PC-3 (cell line): ENCODE measurements at places on chromosomes 3 and 15. TPM values are rescaled to one million over a fixed set of nuclear protein-coding genes. Genes with fewer than 3 reads are reported as not detected.

The NR1I2 gene
- total RNA-seq, result 0.04 TPM in 1 of 2 replicates, not detected in the other

- H3K36me3 ChIP-seq, result no peaks in the 10 kb centered on the region
- H3K27ac ChIP-seq, result no peak overlapping the region
- no peaks in the 10 kb centered on the region for H3K27me3 ChIP-seq
- H3K4me1 ChIP-seq, result no peaks in the 10 kb centered on the region
These were observed 44.8 kb downstream of the CEMIP start for GRCh38 chr15:80823995-80824394.

- no peaks in the 10 kb centered on the region for H3K27me3 ChIP-seq
- DNase-seq, result peak; percentile 80
- H3K4me3 ChIP-seq, result no peak overlapping the region
- no peaks in the 10 kb centered on the region for H3K4me1 ChIP-seq
These were observed 64.5 kb downstream of the KLHL25 start for GRCh38 chr15:85730001-85730820.

DNA sequence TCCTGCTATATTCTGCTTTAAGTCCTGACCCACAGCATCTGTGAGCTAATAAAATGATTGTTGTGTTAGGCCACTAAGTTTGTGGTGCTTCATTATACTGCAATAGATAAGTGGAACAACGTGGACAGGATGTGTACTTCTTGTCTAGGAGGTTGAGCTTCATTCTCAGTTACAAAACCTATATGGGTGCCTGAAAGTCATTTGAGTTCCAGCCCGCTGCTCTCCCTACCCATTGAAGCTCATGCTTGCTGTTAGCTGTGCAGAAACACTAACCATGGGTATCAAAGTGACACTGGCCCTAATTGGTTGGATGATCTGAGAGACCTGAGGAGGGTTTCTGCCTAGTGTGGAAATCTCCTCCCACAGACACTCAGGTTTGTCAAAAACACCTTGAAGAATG, 357.2 kb downstream of the PDCD6IP start:
- no peak overlapping the region for H3K27ac ChIP-seq
- H3K4me3 ChIP-seq, result no peak overlapping the region
- H3K4me1 ChIP-seq, result no peaks in the 10 kb centered on the region
- H3K36me3 ChIP-seq, result no peaks in the 10 kb centered on the region

The CCDC33 gene
- total RNA-seq, result 0.77 TPM in 1 of 2 replicates, not detected in the other

DNA sequence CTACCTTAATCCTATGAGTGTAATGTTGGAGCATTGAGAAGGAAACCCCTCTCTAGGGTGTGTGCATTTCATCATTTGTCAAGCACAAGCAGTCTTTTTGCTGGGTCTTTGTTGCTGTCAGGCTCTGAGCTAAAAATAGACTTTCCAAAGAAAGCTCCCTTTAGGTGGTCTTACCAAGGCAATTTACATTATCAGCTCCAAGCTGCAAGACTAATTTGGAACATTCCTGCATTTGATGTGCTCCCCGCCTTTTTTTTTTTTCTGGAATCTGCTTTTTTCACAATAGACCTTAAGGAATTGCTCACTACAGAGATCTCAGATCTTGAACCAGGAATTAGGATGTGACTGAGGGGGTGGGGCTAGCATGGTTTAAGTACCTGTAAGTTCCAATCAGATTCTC, 60.6 kb upstream of the STAC start:
- no peak overlapping the region for H3K27ac ChIP-seq
- H3K27me3 ChIP-seq, result no peaks in the 10 kb centered on the region
- no peak overlapping the region for H3K4me3 ChIP-seq
- H3K4me1 ChIP-seq, result no peaks in the 10 kb centered on the region

The VIPR1 gene
- 3.7 and 7.0 TPM in 2 replicates for total RNA-seq

The NANOGP8 gene
- not detected in 2 replicates for total RNA-seq

DNA sequence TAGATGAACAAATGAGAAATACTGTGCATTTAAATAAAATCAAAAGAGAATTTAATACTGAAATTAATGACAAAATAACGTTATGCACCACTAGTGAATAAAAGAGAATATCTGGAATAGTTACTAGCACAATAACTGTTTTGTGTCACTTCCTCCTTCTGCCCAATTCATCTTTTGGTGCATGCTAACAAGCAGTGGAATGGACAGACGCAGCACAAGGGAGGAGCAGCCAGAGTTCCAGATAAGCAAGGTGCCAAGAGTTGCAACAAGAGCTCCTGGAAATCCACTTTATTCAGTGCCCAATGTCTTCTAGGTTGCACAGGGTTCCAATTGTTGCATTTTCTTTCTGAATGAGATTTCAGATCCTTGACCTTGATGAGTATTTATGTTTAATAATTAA, 66.5 kb upstream of the PLXND1 start:
- H3K36me3 ChIP-seq, result peaks cover 2% of the 10 kb centered on the region; the same call in 1 of the 2 replicates
- no peaks in the 10 kb centered on the region for H3K27me3 ChIP-seq
- DNase-seq, result no peak
- no peak overlapping the region for H3K27ac ChIP-seq
- peaks cover 12% of the 10 kb centered on the region for H3K4me1 ChIP-seq
- H3K4me3 ChIP-seq, result no peak overlapping the region

GRCh38 chr3:37030588-37030987, 37.3 kb downstream of the MLH1 start:
- peaks cover 69% of the 10 kb centered on the region for H3K36me3 ChIP-seq
- no peaks in the 10 kb centered on the region for H3K27me3 ChIP-seq
- no peak overlapping the region for H3K4me3 ChIP-seq
- no peak overlapping the region for H3K27ac ChIP-seq

The LIPC gene
- total RNA-seq, result not detected in 2 replicates

DNA sequence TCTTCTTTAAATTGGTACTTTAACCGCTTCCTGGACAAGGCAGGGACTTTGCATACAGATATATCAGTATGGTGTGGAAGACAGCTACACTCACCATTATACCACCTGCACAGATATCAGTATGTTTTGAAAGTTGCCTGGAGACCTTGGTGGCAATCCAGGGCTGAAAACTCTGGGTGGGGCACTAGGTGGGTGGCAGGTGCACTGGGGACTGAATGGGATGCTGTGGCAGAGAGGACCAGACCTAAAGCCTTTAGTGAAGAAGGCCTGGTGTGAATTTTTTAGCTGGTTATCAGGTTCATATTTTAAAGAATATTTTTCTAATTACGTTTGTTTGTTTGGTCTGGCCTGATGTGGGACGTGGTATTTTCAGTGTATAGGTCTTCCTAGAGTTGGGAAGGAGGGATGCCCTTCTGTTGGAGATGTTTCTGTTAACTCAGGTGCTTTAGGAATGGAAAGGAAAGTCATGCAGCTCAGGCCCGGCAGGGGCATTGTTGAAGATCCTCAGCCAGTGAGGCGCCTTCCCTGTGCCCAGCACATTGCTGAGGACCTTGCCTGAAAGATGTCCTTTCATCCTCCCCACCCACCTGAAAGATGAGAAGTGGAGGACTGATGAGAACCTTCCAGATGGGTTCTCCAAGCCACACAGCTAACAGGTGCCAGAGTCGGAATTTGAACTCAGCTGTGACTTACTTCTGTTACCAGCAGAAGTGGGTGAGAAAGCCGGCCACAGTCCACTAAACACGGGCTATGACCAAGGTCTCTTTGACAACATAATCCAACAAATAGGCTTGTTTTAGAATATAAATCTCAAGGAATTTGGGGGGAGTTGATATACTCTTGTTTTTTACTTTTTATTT, 77.3 kb downstream of the APBA2 start:
- no peak overlapping the region for H3K4me3 ChIP-seq
- no peak overlapping the region for H3K27ac ChIP-seq
- no peaks in the 10 kb centered on the region for H3K36me3 ChIP-seq
- no peaks in the 10 kb centered on the region for H3K27me3 ChIP-seq

DNA sequence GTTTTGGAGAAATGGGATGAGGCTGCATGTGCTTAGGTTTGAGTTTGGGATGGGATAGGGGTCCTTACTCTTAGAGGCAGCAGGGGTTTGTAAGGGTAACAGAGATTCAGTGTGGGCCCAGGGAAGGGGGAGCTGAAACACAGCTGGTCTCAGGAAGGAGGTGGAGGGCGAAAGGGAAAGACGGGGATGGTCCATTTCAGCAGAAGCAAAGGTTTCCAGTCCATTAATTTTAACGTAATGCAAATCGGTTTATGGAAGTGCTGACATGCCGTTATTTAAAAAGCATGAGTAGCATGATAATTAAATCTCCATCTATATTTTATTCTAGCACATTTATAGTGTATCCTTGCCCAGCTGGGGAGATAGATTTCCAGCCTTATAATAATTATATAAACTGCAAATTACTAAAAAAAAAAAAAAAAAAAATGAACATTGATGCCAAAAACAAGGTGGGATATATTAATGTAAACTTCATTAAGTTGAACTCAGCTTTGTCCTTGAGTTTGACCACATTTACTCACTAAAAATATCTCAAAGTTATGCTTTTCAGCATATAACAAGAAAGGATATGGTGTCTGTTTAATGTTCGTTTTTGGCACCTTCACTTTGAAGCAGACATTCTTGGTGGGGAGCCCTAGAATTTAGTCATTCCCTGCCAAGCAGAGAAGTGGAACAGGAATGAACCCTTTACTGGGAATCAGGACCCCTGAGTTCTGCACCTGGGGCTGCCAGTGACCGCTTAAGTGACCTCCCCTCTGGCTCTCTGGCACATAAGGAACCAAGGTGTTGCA, 234.7 kb downstream of the THSD4 start:
- H3K27me3 ChIP-seq, result no peaks in the 10 kb centered on the region
- peaks cover under 1% of the 10 kb centered on the region; the same call in 1 of the 2 replicates for H3K36me3 ChIP-seq
- H3K27ac ChIP-seq, result no peak overlapping the region
- peaks cover 11% of the 10 kb centered on the region for H3K4me1 ChIP-seq
- no peak for DNase-seq

The SLC12A1 gene
- not detected in 2 replicates for total RNA-seq

DNA sequence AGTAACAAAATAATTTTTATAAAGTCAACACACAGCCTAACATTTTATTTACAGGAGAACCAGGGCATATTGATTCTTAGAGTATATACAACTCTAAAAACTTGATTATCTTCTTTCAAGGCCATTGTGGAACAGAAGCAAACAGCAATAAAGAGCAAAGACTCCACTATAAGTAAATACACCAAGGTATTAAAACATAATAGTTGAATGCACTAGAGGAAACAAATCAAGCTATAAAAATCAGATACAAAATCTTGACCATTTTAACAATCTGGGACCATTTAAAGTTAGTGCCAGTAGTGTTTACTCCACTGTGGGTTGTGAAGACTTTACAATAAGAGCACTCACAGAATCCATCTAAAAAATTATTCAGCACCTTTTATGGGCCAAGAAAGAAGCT, 323.6 kb downstream of the AGBL1 start:
- no peaks in the 10 kb centered on the region for H3K4me1 ChIP-seq
- H3K27me3 ChIP-seq, result no peaks in the 10 kb centered on the region
- no peak for DNase-seq
- H3K36me3 ChIP-seq, result no peaks in the 10 kb centered on the region; the same call in 1 of the 2 replicates

DNA sequence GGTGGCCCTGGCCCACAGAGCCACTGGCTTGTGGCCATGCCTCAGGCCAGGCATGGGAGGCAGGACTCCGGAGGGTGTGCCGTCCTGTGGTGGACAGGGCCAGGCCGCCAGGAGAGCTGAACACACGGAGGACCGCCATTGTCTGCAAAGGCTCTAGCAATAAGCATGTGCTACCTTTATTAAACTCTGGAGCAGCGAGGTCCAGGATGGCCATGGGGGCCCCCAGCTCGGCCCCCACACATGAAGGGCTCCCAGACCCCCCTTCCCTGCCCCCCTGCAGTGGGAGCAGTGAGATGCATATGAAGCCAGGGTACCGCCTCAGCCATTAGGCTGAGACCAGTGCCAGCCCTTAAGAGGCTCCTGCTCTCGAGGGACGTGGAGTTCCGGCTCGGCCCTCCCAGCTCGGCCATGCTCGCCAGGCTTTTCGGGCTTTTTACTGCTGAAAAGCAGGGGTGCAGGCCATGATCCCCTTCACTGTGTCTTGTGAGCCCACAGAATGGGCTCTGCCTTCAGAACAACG, 2.7 kb downstream of the AMIGO3 start:
- peaks cover 3% of the 10 kb centered on the region; the same call in 1 of the 2 replicates for H3K4me1 ChIP-seq
- H3K27ac ChIP-seq, result no peak overlapping the region
- H3K4me3 ChIP-seq, result no peak overlapping the region
- peaks cover 6% of the 10 kb centered on the region; the same call in 1 of the 2 replicates for H3K36me3 ChIP-seq
- no peak for DNase-seq

DNA sequence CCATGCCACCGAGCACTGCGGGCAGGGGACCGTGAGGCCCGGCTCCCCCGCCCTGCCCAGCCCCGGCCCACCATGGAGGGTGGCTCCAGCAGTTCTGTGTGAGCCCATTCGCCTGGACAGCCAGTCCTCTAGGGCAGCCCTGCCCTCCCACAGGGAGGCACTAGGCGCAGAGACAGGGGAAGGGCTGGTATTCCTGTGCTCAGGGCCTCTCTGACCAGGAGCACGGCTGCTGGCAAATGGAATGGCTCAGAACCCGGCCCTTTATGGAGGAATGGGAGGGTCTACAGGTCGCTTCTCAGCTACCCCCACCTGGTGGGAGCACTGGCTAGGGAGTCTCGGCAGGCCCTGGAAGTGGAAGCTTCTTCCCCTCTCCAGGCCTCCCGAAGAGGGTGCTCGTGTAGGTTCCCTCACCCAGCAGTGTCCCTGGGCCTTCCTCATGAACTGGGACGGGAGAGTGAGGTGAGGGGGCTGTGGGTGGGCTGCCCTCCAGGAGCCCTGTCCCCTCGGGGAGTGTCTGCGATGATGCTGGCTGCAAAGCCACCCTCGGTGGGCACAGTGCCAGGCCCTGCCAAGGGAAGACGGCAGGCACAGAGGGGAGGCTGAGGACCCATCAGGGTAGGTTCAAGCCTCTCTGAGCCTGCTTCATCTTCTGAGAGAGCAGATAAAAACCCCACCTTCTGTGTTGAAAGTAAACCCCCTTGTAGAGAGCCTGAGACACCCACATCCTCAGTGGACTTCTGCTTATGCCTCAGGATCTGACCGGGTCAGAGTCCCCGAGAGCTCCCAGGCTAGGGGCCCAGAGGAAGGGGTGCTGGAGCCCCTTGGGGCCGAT, 1.5 kb downstream of the MELTF start:
- no peak for DNase-seq
- H3K36me3 ChIP-seq, result peaks cover 4% of the 10 kb centered on the region; the same call in 1 of the 2 replicates
- peak overlapping the region; percentile 87 for H3K4me3 ChIP-seq
- peaks cover 41% of the 10 kb centered on the region for H3K4me1 ChIP-seq

DNA sequence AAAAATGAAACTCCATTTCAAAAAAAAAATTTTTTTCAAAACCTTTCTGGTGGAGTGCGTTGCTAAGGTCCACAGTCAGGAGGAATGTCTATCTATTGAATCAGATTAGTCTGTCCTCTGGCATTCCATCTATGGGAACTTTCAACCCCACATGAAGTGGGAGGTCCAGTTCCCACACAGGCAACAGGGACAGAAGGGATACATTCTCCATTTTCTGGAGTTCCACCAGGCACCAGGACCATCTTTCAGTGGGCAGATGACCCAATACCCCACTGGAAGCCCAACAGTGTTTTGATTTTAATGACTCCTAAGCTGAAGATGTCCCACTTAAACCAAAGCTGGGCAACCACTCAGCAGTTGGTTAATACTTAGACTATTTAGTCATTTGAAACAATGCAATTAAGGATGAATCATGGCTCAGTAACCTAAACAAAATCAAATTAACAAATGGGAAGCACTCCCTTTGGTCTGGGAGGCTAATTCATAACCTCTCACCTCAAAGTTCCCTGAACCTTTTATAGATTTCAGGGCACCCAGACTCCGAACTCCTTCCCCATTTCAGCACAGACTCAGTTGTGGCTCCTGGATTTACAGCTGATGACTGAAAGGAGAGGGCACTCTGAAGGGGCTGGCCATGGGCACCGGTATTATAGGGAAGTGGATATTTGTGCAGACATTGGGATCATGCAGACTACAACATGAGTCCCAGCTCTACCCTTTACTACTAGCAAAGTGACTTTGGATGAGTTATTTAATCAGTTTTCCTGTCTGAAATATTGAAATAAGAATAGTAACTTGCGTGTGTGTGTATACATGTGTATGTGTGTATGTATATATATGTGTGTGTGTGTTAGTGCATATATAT, 264.3 kb upstream of the LRTM1 start:
- no peak overlapping the region for H3K4me3 ChIP-seq
- no peaks in the 10 kb centered on the region for H3K36me3 ChIP-seq
- peak; percentile 2 for DNase-seq
